Esophagus squamous epithelium (tissue), 5 donors: ENCODE measurements at places on chromosomes 2 and 18.

GRCh38 chr2:4915357-4915756 is 776.8 kb upstream of the SOX11 start:
- DNase-seq: no peak

- no peak for DNase-seq
Measured at GRCh38 chr18:58177004-58177717, 133.1 kb downstream of the NEDD4L start.

- peak; percentile 92 for DNase-seq
Measured at GRCh38 chr2:55617175-55618024, at the start of gene PPP4R3B. Gene PPP4R3B (minus strand): TSS chr2:55617622. CDS start chr2:55617285, 337 bp downstream.

GRCh38 chr2:146228020-146228393 is 1616.8 kb upstream of the ACVR2A start:
- no peak for DNase-seq

DNA sequence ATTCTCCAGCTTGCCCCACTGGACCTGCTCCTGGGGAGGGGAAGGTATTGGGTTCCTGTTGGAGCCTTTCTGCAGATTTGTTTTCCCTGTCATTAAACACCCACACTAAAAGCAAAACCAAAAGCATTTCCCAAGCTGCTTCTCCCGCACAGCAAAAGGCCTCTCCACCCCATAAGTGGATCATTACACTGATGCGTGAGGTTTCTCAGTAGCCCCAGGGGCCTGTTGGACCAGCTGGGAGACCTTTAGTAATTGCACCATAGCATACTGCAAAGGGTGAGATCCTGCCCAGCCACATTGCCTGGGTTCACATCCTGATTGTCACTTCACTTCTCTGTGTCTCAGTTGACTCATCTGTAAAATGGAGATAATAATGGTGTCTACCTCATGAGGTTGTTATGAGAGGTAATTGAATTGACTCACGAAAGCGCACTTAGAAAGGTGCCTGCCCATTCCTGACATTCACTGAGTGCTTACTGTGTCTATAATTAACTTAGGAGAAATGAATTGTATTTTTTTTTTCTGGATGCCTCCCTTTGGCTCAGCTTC is 43.9 kb downstream of the TOGARAM2 start:
- DNase-seq: no peak
